NK-92 treated with Interleukin-12 subunit alpha and Interleukin-12 subunit beta, amount 100 ng/mL, for 24 hours (cell line): ENCODE measurements at places on chromosomes 11 and 22.

- no peak for DNase-seq
Measured at GRCh38 chr11:93513772-93514171, 29.4 kb downstream of the SMCO4 start.

GRCh38 chr22:48778308-48779195 is 1049.1 kb downstream of the BRD1 start:
- DNase-seq: no peak

DNA sequence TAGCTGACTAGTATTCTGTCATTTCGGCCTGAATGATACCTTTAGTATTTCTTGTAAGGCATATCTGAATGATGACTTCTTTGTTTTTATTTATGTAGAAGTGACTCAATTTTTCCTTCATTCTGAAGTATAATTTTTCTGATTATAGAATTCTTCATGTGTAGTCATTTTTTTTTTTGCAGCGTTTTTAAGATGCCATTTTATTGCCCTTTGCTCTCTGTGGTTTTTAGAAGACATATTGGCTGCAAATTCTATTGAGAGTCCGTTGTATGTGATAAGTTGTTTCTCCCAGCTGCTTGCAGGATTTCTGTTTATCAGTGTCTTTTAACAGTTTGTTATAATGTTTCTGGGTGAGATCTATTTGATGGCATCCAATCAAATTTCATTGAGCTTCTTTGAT is 1224.8 kb downstream of the JRKL start:
- no peak for DNase-seq

- DNase-seq: no peak
Measured at GRCh38 chr11:106415510-106415909, 338.0 kb downstream of the AASDHPPT start.

DNA sequence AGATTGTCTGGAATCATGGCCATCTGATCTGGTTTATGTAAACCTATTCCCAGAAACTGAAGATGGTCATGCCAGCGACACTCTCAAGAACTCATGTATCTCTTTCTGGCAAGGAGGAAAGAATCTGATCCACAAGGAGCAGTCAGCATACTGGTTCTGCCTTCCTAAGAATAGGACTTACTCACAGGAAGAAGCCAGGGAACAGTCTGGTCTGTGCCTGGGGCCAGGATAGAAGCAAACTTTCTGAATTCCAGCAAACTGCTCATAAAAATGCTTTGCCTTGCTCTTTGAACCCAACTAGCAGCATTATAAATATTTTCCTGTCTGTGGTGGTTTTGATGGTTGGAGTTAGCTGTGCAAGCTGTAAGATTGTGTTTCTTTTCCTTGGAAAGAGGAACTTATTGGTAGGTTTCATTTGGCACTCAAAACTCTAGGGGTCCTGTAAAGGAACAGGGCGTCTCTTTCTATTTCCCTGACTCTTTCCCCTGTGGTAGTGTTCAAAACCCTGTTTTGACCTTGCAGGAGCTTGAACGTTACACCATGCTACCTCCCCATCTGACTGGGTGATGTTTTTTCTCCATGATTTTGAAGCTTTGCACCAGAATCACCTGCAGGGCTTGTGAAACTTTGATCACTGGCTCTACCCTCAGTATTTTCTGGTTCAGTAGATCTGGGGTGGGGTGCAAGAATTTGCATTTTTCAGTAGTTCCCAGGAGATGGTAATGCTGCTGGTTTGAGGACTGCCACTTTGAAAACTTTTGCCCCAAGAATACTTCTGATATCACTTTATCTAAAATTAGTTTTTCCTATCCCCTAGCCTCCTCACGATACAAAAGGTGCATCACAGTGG is 627.8 kb upstream of the ANO5 start:
- no peak for DNase-seq

- DNase-seq: no peak
Measured at GRCh38 chr11:15985127-15985859, 371.1 kb downstream of the SOX6 start.

DNA sequence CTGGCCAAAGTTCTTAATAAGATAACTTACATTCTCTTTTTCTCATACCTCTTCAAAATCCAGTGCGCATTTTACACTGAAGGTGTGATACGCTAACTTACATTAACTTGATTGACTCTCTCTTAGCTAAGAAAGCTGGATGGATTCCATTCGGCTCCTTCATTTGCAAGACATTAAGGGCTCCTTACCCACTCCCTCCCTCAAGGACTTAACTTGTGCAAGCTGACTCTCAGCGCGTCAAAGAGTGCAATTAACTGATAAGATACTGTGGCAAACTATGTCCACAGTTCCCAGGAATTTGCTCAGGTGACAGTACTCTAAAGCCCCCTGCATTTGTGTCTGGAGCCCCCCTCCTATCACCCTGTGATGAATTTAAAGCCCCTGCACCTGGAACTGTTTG is 6.4 kb upstream of the RFPL1 start:
- no peak for DNase-seq

GRCh38 chr11:122647736-122648275 is 7.7 kb upstream of the UBASH3B start:
- no peak for DNase-seq

DNA sequence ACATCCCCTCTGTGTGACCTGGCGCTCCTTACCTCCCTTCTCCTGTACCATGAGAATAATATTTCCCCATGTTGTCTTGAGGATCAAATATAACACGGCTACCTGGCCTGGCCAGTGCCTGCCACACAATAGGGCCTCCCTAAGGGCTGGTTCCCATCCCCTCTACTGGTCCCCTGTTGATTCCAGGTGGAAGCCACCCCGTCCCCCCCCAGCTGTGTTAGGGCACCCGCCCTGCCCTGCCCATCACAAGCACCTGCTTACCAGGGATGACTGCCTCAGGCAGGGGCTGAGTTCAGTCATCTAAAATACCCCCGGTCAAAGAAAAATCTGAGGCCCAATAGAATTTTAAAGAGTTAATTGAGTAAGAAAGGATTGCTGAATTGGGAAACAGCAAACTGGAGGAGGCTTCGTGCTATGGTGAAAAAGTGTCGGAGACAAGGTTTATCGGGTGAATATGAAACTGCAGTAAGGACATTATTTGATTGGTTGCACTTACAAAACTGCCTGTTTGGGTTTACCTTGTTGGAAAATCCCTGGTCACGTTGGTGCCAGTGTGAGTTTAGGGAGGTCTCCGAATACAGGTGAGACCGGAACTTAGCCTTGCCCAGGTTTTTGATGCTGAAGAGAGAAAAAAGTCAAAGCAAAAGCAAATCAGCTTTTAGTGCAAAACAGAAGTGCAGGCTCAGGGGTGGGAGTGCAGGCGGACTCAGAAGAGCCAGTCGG is 5.2 kb downstream of the APOL1 start:
- DNase-seq: no peak

DNA sequence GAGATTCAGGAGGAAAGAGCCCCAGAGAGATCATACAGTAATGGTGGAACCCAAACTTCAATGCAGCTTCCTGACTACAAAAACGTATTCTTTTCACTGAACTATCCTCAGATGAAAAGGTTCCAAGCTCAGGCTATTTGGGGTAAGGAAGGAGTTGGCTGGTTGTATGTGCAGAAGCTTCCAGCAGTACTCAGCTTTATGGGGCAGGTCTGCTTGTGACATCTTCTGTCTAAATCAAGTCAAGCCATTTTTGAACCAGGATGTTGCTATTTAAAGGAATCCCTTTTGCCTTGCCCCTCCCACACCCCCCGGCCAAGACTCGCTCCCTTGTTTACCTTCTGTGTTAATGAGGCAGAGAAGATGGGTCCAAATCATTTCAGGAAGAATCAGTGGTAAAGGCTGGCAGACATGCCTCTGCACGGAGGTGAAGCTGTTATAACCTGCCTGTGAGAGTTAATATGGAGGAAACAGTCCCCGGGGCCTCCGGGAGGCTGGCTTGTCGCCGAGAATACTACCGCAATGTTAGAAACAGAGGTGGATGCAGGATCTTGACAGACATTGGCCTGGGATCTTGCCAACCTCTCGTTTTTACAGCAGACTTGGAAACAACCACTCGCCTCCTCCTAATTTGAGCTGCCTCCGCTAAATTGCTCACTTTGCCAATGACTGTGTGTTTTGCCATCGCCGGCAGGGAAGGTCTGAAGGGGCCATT is 45.4 kb downstream of the TIMP3 start:
- DNase-seq: no peak

- no peak for DNase-seq
Measured at GRCh38 chr11:89633135-89633705, 76.9 kb upstream of the TRIM77 start.

DNA sequence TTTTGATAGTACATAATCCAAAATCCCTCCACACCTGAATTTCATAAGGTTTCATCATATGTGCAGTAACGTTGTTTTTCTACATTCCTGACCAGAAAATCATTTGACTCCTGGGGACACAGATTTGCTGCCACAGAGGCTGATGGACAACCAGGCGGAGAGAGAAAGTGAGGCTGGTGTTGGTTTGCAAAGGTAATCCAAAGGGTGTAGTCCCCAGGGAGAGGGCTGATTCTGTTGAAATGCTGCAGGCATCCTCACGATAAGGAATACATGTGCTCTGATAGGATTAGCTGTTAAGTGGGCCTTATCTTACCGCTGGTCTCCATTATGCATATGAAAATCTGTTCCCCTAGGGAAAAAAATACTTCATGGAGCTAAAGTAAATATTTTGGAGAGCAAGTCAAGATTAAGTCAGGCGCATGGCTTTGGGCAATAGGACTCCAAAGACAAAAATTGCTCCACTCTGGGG is 8.1 kb downstream of the APOL6 start:
- DNase-seq: no peak

GRCh38 chr11:130203766-130204702 is 44.5 kb downstream of the ST14 start:
- no peak for DNase-seq

DNA sequence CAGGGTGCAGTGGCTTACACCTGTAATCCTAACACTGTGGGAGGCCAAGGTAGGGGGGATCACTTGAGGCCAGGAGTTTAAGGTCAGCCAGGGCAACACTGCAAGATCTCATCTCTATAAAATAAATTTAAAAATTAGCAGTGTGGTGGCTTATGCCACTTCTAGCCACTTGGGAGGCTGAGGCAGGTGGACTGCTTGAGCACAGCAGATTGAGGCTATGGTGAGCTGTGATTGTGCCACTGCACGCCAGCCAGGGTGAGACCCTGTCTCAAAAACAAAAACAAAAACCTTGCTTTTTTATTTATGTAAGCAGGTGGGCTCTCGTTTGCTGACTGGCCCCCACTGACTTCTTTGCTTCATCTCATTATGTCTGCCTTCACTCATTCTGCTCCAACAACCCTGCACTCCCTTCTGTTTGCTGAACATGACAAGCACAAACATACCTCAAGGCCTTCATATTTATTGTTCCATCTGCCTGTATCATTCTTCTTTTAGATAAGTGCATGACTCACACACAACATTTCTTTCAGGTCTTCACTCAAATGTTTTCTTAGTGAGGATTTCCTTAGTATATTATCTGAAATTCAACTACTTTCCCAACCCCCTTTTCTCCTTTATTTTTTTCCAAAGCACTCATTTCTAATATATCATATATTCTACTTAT is 32.4 kb upstream of the CLNS1A start:
- DNase-seq: no peak

DNA sequence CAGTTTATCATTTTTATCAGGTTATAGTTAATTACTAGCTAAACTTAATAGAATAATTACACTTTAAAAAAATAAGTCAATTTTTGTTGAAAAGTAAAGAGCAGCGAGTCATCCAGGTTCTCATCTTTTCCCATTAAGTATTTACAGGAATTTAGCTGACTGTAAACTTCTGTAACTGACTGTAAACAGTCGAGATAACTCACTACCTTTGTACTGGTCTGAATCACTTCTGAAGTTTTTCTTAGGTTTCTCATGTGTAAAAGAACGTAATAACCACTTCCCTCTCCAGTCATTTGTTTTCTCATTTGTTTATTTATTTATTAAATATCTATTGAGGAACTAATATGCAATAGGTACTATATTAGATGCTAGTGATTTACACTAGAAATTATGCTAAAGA is 270.8 kb downstream of the DYNC2H1 start:
- no peak for DNase-seq

DNA sequence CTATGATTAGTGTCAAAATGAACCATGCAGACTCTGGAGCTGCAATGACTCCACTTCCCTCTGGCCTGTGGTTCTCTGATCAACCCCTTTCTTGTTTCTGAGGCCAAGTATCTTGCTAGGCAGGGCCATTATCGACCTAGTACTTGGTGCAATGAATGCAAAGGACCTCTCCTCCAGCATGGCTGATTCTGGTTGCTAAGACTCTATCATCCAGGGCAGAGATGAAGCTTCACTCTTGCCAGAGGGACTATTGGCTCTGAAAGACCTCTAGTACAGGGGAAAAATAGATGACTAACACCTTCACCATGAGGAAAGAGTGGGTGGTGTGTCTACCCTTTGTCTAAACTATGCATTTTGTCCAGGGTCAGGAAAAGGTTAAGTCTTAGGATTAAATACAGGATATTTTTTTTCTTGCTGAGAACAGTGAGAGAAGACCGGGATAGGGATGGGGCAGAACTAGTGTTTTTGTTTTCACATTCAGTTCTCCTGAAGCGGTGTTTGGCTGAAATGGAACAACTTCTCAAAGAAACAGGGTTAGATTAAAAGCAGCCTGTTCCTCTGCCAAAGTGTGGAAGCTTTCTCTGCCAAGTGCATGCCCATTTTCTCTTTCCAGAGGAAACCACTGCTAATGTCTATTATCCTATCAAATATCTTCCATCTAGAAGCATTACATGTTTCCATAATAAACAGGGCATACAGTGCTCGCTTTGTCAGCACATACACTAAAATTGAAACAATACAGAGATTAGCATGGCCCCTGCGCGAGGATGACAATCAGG is 5.0 kb upstream of the MTFP1 start:
- no peak for DNase-seq

- no peak for DNase-seq
Measured at GRCh38 chr22:43011079-43011478, 3.9 kb downstream of the PACSIN2 start.

DNA sequence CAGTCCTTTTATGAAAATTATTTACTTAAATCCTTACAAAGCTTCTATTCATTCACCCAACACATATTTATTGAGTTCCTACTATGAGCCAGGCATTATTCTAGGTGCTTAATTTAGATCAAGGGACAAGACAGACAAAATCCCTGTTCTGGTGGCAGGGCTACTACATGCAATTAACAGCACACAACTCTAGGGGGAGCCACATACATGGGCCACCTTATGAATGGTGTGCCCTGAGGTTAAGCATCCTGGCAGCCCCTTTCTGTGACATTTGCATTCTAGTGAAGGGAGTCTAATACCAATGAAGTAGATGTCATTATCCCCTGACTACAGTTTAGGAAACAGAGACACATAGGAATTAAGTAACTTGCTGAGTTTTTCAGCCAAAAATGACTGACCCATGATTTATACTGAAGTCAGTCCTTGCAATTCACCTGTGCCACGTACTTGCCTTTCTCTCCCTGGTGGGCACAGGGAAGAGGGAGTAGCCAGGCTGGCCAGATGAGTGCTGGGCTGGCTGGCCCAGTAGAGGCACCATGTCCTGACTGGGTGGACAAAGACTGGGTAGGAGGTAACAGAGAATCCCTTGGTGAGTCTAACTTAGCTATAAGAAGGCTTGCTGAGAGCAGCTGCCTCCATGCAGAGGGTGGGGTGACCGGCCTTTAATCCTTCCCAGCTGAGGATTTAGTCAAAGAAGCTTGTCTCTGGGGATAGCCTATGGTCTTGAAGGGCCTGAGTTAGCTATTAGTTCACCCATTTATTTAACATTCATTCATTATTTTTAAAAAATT is 52.0 kb upstream of the ELF5 start:
- DNase-seq: no peak
